ENCODE measurements at places on chromosomes 1 and 21.

DNA sequence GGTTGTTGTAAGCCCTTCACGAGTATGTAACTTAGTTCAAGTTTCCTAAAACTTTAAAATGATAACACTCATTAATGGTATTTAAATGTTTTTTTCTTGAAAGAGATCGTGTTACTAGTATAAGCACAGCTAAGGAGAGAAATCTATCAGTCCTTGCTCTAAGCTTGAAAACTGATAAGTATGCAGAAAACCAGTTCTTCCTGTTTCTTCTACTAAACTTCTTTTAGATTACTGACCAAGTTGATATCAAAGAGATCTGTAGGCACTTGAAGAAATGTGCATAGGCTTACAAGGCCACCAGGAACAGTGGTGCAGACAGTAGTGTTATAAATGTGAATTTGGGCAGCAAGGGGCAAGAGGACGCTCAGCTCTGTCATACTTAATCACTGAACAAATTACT lies 3.9 kb downstream of the EFCAB14 start:
- no peak for DNase-seq

DNA sequence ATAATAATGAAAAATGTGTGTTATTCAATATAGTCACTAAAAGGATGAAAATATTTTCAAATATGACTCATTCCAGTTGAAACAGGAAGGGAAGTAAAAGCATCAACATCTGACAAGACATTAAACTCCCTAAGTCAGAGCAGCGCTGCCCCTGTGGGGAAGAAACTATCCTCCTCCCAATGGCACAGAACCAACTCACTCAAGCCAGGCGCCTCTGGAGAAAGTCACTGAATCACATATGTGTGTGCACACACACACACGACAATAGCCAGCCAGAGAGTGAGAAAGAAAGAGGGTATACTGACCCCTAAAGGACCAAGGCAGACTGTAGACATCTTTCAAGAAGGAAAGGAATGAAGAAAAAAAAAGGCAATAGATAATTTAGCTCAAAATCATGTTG lies 126.9 kb downstream of the SETD4 start:
- DNase-seq, result no peak

- DNase-seq, result no peak
Measured at GRCh38 chr1:233859446-233859845, 45.0 kb upstream of the SLC35F3 start.

GRCh38 chr1:171550050-171550449 lies 64.7 kb downstream of the PRRC2C start:
- DNase-seq, result no peak

- DNase-seq, result no peak
Measured at GRCh38 chr1:112599477-112599876, 19.5 kb downstream of the ST7L start.

- no peak for DNase-seq
Measured at GRCh38 chr1:44705470-44705869, 25.5 kb downstream of the RNU5D-1 start.
